RWPE2 (cell line): ENCODE measurements at places on chromosomes 6 and 20.

GRCh38 chr6:124999105-124999764, 37.0 kb downstream of the RNF217 start:
- no peak for DNase-seq

GRCh38 chr20:5474646-5475550, 158.1 kb upstream of the PROKR2 start:
- no peak for DNase-seq

DNA sequence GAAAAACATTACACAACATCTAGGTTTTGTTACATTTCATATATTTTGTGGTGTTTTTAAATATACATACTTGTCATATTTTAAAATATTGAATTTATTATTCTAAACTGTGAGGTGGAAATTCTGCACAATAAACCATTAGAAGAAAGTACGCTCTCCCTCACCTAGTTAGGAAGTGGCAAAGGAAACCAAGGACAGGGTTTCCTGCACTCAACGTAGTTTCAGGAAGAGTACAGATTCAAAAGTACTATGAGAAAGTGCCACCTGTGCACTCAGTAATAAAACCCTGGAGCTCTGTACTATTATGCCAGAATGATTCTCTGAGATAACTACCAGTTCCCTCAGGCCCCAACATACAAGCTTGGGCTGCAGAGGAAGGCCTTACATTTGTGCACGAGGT, 54.6 kb upstream of the MRAP2 start:
- DNase-seq = no peak

DNA sequence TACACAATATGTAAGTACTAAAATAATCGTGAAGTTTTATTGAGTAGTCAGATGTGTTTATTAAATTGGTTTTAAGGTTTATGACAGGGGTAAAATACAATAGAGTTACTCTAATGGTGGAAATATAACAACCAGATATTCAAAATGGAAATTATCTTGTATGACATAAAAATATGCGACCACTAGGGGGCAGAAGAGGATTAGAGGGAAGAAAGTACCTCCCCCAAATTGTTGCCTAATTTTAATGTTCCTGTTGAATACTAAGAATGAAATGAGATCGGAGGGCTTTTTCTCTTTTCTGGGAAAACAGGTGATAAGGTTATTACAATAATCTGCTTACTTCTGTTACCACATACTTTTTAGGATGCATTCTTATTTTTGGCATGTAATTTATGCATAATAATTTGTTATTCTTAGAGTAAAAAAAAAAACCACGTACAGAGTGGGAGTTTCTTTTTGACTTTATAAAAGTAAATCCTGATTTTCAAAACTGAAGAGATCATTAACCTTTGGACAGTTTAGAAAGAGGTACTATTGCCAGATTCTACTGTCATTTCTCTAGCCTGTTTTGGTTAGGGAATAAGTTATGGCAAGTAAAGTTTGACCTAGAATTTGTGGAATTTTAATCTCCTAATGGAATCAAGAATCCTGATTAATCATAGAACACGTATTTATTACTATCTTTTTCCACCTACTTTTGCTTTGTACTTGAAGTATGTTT, 159.2 kb downstream of the CD109 start:
- DNase-seq = no peak

- DNase-seq = no peak
Observed at GRCh38 chr20:41078329-41078728, 49.7 kb downstream of the TOP1 start.

- no peak for DNase-seq
Observed at GRCh38 chr20:53101992-53102760, 130.0 kb downstream of the TSHZ2 start.
